Caco-2 (cell line): ENCODE measurements at places on chromosomes 1 and 21.

DNA sequence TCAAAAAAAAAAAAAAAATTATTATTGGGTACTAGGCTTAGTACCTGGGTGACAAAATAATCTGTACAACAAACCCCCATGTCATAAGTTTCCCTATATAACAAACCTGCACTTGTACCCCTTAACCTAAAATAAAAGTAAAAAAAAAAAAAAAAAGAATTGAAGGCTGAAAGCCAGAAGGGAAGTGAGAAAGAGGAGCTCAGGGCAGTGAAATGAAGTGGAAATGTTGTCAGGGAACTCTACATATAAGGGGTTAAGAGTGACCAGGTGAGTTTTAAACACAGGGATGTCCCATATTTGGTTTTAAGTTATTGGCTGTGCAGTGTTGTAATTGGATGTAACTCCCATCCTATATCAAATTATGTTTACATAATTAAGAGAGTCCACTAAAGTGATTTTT lies 85.7 kb upstream of the ABCD3 start:
- no peak for DNase-seq
- H3K27me3 ChIP-seq: no peaks in the 10 kb centered on the region
- peaks cover 73% of the 10 kb centered on the region for H3K4me1 ChIP-seq
- no peaks in the 10 kb centered on the region for H3K36me3 ChIP-seq

- DNase-seq: no peak
- no peaks in the 10 kb centered on the region for H3K4me1 ChIP-seq
- H3K27ac ChIP-seq: no peak overlapping the region
- H3K4me3 ChIP-seq: no peak overlapping the region
These were observed 8.4 kb downstream of the RORC start for GRCh38 chr1:151823175-151823574.

- H3K27me3 ChIP-seq: no peaks in the 10 kb centered on the region
- H3K27ac ChIP-seq: no peak overlapping the region
- no peak overlapping the region for H3K4me3 ChIP-seq
- no peak for DNase-seq
These were observed 28.9 kb downstream of the ECHDC2 start for GRCh38 chr1:52892424-52893215.

- H3K36me3 ChIP-seq: no peaks in the 10 kb centered on the region
- H3K27me3 ChIP-seq: no peaks in the 10 kb centered on the region; the same call in 1 of the 2 replicates
- no peak for DNase-seq
- H3K4me1 ChIP-seq: peaks cover 15% of the 10 kb centered on the region
- H3K27ac ChIP-seq: no peak within 1 kb of the TSS
These were observed at the start of gene SPRR3 for GRCh38 chr1:153001382-153001781. Gene SPRR3, plus strand, starts transcription at chr1:153001749. Its CDS starts 1,272 bp downstream, at chr1:153003021.

DNA sequence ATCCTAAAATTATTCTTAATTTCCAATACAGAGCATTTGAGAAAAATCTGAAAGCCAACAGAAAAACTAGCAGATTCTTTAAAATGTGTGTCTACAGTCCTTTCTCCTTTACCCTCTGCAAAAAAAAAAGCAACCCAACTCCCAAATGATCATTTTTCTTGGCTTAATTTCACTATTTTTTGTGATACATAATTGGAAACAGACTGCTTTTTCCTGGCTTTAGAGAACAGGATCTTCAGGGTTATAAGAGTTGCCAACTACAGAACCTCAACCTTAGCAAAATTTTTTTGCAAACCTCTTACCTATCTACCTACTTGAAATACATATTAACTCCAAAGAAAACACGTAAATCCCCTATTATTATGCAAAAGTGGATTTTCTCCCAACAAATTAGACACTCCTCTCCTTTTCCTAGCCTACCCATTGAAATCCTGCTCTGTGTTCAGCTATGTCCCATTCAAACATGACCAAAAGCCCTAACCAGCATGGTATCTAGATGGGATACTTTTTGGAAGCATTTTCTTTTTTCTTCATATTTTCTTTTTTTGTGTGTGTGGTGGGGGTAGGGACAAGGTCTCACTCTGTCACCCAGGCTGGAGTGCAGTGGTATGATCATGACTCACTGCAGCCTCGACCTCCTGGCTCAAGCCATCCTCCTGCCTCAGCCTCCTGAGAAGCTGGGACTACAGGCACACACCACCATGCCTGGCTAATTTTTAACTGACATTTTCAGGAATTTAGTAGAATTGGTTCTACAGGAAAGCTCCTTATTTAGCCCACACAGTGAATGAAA lies 9.0 kb downstream of the TGFBR3 start:
- no peaks in the 10 kb centered on the region for H3K36me3 ChIP-seq
- no peaks in the 10 kb centered on the region for H3K27me3 ChIP-seq
- no peak overlapping the region for H3K27ac ChIP-seq
- no peak for DNase-seq
- H3K4me1 ChIP-seq: peaks cover 4% of the 10 kb centered on the region

DNA sequence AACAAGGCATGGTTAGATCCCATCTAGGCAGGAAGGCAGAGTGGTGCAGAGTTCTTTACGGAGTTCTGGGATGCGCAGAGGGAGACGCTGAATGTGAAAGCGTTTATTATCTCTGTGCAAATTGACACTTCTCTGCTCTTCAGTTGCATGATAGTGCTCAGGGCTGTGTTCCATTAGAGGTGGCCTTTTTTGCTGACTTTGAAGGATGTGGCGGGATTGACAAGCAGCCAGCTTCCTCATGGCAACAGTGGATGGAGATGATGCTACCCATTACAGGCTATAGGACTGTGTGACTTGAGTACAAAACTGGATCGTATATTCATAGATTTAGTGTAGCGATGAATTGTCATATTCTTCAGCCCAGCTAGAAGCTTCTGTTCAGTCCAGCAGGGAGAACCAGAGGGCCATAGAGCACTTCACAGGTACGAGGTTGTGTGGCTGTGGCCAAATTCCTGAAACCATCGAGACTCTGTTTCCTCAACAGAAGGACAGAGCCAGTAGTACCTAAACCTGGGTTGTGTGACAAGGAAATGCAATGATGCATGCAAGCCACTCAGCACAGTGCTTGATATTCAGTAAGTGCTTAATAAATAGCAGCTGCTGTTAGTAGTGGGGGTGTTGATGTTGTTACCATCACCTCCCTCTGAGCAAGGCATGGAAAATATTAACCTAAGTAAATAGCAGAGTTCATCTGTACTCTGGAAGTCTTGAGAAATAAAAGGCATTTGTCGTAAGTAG lies 430.0 kb upstream of the KAZN start:
- no peak overlapping the region for H3K4me3 ChIP-seq
- H3K4me1 ChIP-seq: no peaks in the 10 kb centered on the region
- no peaks in the 10 kb centered on the region for H3K27me3 ChIP-seq
- no peak overlapping the region for H3K27ac ChIP-seq
- DNase-seq: no peak

GRCh38 chr1:200850554-200850953 lies 22.2 kb upstream of the GPR25 start:
- DNase-seq: no peak
- H3K27ac ChIP-seq: no peak overlapping the region
- no peaks in the 10 kb centered on the region for H3K4me1 ChIP-seq
- H3K4me3 ChIP-seq: no peak overlapping the region
- no peaks in the 10 kb centered on the region for H3K27me3 ChIP-seq

DNA sequence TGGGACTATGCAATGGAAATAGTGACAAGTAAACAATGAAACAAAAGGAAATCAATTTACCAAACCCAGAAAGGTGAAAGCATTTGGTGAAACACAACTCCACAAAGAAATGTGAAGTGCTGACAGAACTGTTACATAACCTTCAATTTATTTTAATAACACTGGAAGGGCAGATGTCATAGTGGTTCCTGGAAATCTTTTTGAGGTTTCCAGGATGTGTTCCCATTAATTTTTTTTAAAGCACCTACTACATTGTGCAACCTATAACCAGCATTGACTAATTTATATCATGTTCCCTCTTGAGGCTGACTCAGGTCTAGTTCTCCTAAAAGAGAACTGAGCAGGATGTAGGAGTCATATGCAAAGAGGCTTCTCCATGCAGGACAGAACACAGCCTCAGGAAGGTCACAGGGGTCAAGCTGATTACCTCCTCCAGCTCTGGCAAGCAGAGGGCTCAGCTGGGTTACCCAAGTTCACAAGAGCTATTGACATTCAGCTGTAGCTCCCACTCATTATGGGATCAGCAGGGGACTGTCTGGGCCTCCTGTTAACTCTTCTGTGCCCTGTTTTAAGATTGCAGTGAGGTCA lies 157.1 kb upstream of the NRIP1 start:
- H3K36me3 ChIP-seq: no peaks in the 10 kb centered on the region
- H3K4me1 ChIP-seq: no peaks in the 10 kb centered on the region
- DNase-seq: peak; percentile 5
- no peaks in the 10 kb centered on the region for H3K27me3 ChIP-seq

GRCh38 chr21:39966786-39967185 lies 99.5 kb downstream of the PCP4 start:
- H3K36me3 ChIP-seq: no peaks in the 10 kb centered on the region
- no peak for DNase-seq
- no peaks in the 10 kb centered on the region for H3K27me3 ChIP-seq
- no peak overlapping the region for H3K27ac ChIP-seq
- no peak overlapping the region for H3K4me3 ChIP-seq

DNA sequence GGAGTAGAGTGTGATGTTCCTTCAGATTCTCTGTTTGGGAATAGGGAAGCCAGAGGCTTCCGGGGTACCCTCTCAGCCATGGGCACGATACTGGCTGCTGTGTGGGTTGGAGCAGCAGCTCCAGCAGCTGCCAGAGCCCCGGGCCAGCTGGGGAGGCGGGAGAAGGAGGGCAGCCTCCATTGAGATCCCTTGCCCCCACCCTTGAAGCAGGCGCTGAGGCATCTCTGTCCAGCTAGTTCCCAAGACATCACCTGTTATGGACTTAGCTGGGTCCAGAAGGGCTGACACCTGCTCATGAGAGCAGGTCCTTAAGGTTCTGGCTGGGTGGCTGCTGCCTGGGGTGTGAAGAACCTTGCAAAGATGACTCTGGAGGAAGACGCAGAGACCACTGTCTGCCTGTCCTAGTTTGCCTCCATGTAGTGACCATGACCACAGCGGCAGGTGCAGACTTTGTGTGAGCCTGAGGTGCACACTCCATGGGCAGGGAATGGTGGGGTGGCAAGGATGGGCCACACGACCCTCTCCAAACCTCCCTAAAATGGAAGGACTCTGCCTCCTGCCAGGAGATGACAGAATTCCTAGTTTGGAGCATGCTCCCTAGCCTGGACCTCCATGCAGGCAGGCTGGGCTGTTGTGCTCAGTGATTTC lies 222.6 kb upstream of the C1orf174 start:
- no peak for DNase-seq
- H3K36me3 ChIP-seq: no peaks in the 10 kb centered on the region
- H3K4me1 ChIP-seq: no peaks in the 10 kb centered on the region
- no peak overlapping the region for H3K4me3 ChIP-seq
- no peak overlapping the region for H3K27ac ChIP-seq

DNA sequence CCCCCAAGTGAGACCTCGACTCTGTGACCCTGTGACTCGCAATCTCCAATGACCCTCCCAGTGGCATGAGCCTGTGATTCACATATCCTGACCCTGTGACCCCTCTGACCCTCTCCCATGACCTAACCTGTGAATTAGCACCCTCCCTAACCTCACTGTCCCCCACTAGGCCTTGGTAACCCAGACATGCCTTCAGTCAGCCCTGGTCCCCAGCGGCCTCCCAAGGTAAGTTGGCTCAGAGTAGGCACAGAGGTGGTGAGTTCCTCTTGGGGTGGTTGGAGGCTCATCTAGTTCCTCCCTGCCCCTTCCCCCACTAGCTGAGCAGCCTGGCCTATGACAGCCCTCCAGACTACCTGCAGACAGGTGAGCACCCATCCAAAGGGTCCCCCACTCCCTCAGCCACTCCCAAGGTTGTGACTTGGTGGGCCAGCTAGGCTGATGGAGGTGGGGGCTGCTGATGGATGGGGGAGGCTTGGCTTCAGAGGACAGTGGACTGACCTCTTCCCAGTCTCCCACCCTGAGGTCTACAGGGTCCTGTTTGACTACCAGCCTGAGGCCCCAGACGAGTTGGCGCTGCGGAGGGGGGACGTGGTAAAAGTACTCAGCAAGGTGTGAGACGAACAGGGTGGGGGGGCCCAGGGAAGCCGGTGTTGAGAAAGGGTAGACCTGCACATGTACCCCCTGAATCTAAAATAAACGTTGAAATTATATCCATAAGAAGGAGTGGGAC lies 1.6 kb downstream of the SH3D21 start:
- no peaks in the 10 kb centered on the region for H3K27me3 ChIP-seq
- H3K4me1 ChIP-seq: peaks cover 10% of the 10 kb centered on the region
- peak overlapping the region; percentile 53 for H3K4me3 ChIP-seq

DNA sequence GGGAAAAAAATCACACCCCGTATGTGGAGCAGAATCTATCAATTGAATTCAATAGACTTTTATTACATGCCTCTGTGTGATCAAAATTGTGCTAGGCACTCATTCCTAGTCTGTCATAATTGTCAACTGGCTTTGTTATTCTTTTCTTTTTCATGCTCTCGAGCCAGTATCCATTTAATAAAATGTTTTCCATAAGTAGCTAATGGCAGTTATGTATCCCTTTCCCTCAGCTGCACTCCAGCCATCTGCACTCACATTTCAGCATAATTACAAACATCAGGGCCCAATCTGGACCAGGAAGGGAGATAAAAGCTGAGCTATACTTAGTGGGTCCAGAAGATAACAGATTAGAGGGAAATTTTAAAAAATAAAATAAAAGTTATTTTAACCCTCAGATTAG lies 15.9 kb downstream of the RGS5 start:
- no peaks in the 10 kb centered on the region for H3K36me3 ChIP-seq
- H3K4me1 ChIP-seq: peaks cover 10% of the 10 kb centered on the region; the same call in 1 of the 2 replicates
- no peak for DNase-seq
- H3K4me3 ChIP-seq: no peak overlapping the region

DNA sequence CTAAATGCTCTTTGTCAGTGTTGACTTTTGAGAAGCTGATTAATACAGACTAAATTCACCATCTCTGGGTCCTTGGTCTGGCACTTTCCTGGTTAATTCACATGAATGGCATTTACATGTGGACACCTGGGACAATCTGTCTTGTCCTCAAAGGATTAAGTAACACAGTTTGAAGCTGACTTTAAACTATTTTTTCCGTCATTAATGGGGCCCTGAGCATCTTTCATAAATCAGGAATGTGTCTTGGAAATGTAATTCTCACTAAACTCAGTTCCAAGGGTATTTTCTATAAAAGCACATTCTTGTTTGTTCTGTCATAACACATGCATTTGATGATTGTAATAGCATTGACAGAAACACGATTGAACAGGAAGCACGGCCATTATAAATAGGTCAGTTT lies 26.7 kb upstream of the NBL1 start:
- H3K27ac ChIP-seq: no peak overlapping the region
- no peak for DNase-seq
- no peak overlapping the region for H3K4me3 ChIP-seq
- H3K27me3 ChIP-seq: no peaks in the 10 kb centered on the region

GRCh38 chr1:169327875-169328274 lies 39.7 kb downstream of the NME7 start:
- H3K4me1 ChIP-seq: 0 out of 2 replicates have a peak, but pooled peaks cover under 1% of the 10 kb centered on the region
- no peaks in the 10 kb centered on the region for H3K36me3 ChIP-seq
- no peak overlapping the region for H3K27ac ChIP-seq
- H3K27me3 ChIP-seq: no peaks in the 10 kb centered on the region

- no peaks in the 10 kb centered on the region for H3K27me3 ChIP-seq
- no peak overlapping the region for H3K27ac ChIP-seq
- H3K4me1 ChIP-seq: no peaks in the 10 kb centered on the region
- H3K36me3 ChIP-seq: no peaks in the 10 kb centered on the region
These were observed 48.2 kb upstream of the TNFSF4 start for GRCh38 chr1:173255214-173255813.
